ENCODE measurements at places on chromosomes 12 and 14.

- no peak for DNase-seq
Observed at GRCh38 chr12:78406828-78407227, 457.7 kb upstream of the SYT1 start.

DNA sequence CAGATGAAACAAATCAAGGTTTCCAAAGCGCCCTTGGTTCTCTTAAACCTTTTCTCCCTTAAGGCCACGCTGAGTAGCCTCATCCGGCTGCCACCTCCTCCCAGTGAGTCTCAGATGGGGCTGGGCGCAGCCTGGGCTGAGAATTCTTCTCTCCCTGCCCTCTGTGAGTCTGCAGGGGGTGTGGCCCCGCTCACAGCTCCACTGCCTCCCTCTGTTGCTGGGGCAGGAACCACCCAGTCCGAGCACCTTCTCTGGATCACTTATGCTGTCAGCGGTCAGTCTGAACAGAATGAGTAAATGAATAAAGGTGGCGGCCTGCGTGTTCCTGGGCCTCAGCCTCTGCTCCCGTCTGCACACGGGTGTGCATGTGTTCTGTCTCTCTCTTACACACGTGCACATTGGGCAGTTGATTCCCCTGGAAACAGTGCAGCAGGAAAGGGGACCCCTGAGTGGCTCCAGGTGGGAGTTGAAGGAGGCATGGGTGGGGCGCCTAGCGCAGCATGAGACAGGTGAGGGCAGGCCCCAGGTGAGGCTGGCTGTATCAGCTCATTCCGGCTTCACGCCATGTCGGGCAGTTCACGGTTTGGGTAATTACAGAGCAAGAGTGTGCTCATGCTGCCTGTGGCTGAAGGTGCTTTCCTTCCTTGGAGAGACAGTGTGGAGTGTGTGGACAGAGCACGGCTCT, 4.3 kb downstream of the PAPLN start:
- no peak for DNase-seq

GRCh38 chr14:59507752-59508103, 23.4 kb downstream of the JKAMP start:
- DNase-seq = no peak

DNA sequence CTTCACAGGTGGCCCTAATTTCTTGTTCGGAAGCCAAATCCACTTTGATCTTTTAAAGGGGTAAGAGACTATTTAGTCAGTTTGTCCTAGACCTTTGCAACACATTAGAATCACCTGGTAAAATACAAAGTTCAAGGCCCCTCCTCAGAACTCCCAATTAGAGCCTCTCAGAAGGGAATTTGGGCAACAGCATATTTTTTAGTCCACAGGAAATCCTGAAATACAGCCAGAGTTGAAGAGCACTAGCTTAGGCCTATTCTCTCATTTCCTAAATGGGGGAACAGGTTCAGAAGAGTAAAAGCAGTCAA, 151.3 kb upstream of the FSCB start:
- DNase-seq = no peak

GRCh38 chr12:127640181-127640886, 626.6 kb upstream of the TMEM132C start:
- DNase-seq = no peak

GRCh38 chr14:32826404-32827082, 112.1 kb upstream of the NPAS3 start:
- no peak for DNase-seq

DNA sequence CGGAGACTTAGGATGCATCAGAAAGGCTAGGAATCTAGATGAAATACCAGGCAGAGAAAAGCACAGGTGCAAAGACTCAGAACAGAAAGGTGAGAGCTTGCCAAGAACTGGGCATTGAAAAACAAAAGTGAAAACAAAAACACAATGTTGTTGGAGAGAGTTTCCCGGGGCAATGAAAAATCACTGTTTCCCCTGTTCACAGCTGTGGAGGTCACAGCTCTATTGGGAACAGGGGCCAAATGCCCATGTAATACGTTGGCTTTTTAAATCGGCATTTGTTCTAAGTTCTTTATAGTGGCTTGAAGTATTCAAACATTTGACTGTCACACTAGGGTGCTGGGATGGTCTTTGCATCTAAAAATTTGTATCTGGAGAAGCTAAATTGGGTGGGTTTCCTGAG, 108.3 kb downstream of the SLC15A4 start:
- DNase-seq = no peak

DNA sequence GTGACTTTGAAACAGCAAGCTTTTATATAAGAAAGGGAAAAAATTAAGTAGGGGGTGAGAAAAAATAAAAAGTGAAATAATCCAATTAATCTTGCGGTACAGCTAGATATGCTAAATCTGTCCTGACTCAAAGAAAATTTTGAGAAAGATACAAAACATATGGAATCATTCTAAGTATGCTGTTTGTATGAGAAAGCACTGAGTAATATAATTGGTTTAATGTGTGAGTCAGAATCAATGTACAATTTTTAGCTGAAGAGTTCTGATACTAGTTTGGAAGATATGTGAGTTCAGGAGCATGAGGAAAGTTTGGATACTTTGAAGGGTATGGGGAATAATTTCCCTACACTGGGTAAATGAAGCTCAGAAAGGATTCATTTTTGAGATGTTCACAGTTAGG, 190.9 kb upstream of the RASSF8 start:
- DNase-seq = no peak

DNA sequence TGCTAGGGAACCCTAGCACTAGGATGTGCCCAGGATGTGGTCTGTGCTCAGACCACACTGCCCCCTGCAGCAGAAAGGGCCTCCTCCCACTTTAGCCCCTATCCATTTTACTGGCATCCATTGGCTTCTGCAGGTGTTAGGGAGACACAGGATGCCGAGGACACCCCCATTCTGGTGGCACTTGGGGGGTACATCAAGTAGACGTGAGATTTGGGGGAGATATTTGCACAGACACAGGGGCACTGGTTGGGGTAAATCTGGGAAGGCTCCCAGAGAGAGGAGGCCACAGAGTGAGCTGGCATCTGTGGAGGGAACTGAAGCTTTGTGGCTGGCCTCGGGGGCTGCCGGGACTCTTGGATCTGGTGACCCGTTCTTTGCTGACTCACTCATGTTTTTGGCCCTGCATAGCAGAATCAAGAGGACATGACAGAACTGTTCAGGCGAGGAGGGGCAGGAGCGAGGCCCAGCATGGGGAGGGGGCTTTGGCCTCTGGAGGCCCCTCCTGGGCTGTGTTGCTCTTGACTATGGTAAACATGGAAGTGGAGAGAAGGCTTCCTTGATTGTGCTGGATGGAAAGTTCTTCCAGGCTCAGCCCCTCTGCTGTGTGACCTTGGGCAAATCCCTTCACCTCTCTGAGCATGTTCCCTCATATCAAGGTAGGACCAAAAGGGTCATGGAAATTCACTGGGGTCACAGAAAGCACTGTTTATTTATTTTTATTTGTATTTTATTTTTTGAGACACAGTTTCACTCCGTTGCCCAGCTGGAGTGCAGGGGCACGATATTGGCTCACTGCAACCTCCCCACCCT, 1.8 kb downstream of the PLBD2 start:
- DNase-seq = peak; percentile 23

GRCh38 chr12:95231190-95231589, 13.6 kb downstream of the VEZT start:
- DNase-seq = no peak

- no peak for DNase-seq
Observed at GRCh38 chr14:101131451-101131916, 228.0 kb upstream of the RTL1 start.

GRCh38 chr14:22545842-22546721, 42.9 kb downstream of the DAD1 start:
- DNase-seq = no peak

DNA sequence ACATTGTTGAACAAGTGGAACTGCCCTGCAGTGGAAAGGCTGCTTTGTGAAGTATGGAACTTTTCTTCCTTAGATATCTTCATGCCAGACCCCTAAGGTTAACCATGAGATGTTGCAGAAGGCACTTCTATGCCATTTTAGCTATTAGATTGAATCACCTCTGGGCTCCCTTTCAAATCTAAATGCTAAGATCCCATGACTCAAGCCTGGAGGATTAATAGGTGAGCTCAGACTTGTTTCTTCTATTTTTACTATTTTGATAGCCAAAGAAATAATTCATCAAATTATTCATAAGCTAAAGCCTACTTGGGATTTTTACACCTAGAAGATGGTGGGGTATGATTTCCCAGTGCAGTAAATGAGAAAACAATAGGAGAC, 64.3 kb downstream of the DAD1 start:
- DNase-seq = no peak

DNA sequence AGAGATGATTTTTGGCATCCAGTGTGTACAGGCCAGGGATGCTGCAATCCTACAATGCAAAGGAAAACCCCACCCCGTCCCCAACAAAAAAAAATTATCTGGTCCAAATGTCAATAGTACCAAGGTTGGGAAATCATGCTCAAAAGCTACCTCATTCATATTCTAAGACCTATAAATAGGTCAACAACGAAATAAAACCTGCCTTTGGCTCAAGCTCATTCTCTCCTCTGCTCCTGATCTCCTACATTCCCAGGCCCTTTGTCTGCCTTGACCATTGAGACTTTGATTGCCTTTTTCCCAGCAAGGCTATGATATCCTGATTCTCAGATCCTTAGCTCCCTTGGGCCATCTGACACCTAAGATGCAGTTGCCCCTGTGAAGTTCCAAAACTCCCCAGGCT, 30.0 kb downstream of the ANKS1B start:
- no peak for DNase-seq

GRCh38 chr12:123533672-123534643, at the start of gene RILPL1:
RILPL1 (minus strand) TSS chr12:123533719; CDS start chr12:123533482, 237 bp downstream.
- peak; percentile 63 for DNase-seq

DNA sequence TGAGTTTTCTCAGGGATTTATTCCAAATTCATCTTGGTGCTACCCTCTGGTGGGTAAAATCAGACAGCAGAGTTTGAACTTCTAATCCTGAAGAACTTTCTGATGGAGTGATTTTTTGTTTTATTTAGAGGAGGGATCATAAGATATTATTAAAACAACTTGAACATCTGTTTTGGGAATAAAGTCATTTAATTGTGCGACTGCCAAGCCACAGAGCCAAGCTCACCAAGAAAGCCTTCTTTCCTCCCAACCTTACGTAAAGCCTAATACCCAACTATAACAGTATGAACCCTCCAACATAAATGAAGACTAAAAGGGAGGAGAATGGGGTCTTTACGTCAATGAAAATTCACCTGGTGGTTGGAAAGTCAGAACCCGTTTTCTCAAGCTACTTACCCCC, 205.5 kb upstream of the IGF1 start:
- DNase-seq = no peak

- no peak for DNase-seq
Observed at GRCh38 chr14:64245491-64245890, 48.7 kb downstream of the ESR2 start.

DNA sequence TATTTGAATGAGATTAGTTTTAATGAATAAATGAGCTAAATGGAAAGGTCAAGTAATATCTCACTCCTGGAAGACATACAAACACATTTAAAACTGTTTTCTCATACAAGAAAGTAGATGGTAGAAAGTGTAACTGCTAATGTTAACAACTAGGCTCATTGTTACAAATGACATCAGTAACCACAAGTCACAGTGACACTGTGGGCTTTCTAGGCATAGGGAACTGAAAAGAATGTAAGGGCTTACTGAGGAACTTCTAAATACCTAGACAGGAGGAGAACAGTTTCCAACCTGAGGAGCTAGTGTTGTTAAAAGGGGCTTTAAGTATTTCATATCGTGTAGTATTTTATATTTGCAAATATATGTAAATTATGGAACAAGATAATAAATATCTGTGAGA, 17.5 kb upstream of the ERGIC2 start:
- no peak for DNase-seq

- no peak for DNase-seq
Observed at GRCh38 chr14:59098377-59098776, 90.1 kb upstream of the DAAM1 start.

GRCh38 chr14:99616832-99617800, 13.1 kb upstream of the CCDC85C start:
- DNase-seq = no peak

GRCh38 chr12:85821759-85822158, 14.4 kb downstream of the RASSF9 start:
- DNase-seq = no peak

DNA sequence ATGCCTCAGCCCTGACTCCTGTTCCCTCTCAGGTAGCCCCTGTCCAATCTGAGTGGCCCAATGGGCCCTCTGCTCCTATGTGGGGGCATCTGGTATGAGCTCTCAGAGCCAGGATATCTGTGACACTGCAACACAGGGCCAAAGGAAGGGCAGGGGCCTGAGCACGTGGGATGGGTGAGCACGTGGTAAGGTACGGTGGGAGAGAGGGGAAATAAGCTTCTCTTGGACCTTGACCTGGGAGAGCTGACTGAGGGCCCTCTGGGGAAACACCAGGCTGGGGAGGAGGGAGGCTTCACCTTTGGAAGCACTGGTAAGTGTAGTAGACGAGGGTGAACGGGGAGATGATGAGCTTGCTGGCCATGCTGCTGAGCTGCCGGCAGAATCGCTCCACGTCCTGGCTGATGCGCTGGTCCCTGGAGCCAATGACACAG, 6.7 kb downstream of the ABCD4 start:
- no peak for DNase-seq

GRCh38 chr14:55458800-55459515, 18.5 kb upstream of the TBPL2 start:
- no peak for DNase-seq

GRCh38 chr14:85533023-85533860, 3.3 kb downstream of the FLRT2 start:
- peak; percentile 46 for DNase-seq

- DNase-seq = no peak
Observed at GRCh38 chr12:119838826-119839600, 38.1 kb downstream of the CIT start.

- DNase-seq = no peak
Observed at GRCh38 chr14:103818422-103818821, 29.0 kb downstream of the PPP1R13B start.

GRCh38 chr14:74660167-74660566, 48.1 kb upstream of the LTBP2 start:
- no peak for DNase-seq

DNA sequence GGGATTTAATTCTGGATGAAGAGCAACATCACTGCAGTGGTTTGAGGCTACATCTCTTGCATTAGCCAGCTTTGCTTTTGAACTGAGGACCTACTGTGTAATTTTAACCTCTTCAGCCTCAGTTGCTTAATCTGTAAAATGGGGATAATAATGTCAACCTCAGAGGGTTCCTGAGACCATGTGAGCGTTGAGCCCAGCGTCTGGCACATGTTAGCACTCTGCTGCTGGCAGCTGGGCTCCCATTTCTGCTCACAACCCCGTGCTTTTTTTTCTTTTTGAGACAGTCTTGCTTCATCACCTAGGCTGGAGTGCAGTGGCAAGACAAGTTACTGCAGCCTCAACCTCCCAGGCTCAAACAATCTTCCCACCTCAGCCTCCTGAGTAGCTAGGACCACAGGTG, 31.6 kb downstream of the TESC start:
- DNase-seq = no peak

GRCh38 chr14:24875991-24876878, 173.7 kb downstream of the STXBP6 start:
- DNase-seq = no peak

Measured in left ventricle myocardium inferior (tissue), 1 donor.